ENCODE measurements at places on chromosomes 1 and 21.

DNA sequence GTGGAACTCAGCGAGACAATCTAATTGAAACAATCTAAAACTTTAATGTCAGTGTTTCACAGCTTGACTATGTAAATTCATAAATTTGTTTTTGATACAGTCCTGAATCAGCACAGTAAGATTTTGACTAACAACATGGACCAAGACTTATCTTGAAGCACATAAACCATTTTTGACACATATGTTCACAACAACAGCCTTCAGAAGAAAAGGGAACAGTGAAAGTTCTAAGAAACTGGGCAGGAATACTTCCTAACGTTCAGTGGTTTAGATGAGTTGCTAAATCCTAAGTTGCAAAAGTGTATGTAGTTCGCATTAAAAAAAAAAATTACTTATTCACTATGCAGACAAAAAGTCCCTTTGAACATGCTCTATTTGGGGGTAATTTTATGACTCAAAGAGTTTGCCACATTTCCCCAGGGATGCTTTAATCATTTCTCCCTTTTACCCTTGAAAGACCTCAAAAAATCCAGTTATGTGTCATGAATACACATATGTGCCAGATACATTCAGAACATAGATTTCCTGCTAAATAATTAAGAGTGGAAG lies 120.2 kb downstream of the MRPL39 start:
- DNase-seq: no peak

GRCh38 chr1:21861602-21862429 lies 49.8 kb downstream of the LDLRAD2 start:
- no peak for DNase-seq

DNA sequence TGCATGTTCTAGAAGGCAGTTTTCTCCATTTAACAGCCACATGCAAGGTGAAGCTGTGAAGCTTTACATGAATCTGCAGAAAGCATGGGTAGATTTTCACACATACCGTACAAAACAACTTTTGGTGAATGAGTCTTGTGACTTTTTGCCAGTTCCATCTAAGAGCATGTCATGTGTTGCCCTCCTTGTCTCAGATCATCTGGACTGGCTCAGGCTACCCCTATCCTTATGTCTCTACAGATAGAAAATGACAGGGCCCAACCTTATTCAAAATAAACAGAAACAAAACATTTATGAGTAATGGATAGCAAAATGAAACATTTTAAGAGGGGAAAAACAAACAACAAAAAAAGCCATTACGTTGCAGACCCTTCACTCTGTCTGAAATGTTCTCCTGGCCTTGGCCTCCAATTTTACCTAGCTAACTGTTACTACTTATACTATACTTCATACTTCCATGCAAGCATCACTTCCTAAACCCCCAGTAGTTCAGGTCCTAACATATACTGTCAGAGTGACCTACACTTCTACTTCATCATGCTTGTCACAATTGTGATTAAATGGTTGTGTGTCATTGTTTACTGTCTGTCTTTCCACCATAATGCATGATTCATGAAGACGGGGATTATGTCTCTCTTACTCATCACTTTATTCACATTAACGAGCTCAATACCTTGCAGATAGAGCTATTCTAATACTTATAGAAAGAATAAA lies 39.0 kb downstream of the LRRC8C start:
- no peak for DNase-seq

- DNase-seq: no peak
Measured at GRCh38 chr1:15330028-15330427, 79.7 kb upstream of the EFHD2 start.

DNA sequence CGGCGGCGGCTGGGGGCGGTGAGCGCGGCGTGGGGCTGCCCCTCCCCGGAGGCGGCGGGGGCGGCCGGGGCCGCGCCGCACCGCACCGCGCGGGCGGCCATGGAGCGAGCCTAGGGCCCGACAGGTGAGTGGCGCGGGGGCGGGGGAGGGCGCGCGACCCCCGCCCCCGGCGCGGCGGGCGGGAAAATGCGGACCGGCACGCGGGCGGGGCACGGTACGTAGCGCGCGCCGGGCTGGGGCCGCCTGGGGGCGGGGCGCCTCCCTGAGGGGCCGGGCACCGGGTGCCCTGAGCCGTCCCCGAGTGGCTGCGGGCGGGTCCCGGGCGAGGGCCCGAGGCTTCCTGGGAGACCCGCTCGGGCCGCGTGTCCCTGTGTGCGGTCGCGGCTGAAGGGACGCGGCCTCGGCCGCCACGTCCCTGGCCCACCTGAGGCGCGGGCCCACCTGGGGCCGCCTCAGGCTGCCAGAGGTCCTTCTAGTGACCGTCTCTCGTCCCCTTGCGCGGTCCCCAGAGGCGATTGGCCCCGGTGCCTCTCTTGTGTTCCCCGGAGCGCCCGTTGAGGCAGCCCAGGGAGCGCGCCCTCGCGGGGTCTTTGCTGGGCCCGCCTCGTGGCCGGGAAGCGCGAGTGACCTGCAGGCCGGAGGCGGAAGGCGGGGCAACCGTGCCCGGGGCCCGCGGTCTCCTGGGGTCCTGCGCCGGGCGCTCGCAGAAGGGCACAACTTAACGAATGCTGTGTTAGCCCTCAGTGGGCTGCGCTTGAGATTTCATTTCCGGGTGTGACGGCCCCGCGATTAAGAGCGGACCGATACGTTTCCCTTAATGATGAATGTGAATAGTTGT lies 500 bp downstream of the FAM20B start:
- DNase-seq: peak; percentile 75

GRCh38 chr1:53615101-53615500 lies 123.9 kb downstream of the GLIS1 start:
- DNase-seq: no peak

DNA sequence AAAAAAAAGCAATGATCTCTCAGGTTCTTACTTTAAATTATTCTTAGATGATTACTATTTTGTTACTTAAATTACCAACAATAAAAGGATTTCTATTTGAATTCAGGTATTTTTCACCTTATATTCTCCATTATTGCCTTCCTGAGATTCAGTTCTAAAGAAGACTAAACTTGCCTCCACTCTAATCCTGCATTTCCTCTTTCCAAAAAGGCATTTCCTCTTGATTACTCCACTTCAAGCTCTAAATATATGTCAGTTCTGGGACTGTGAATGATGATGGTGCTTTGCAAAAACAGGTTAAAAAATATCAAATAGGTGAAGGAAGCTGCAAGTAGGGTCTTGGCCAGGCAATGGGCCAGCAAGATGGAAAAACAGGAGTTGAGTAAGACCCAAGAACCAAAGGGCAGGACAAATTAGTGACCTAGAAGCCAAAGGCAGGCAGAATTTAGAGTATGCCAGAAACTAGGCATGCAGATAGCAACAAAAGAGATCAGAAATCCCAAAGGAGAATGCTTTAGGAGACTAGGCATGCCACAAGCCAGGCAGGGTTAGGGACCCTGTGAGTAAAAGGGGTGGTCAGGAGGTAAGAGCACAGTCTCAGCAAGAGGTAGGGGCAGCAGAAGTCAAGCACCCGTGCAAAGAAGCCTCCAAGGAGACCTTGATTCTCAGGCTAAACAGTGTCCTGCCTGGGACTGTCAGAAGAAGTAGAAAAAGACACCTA lies 11.3 kb upstream of the DIPK1A start:
- no peak for DNase-seq

GRCh38 chr1:47420547-47420946 lies 4.5 kb downstream of the FOXE3 start:
- no peak for DNase-seq

DNA sequence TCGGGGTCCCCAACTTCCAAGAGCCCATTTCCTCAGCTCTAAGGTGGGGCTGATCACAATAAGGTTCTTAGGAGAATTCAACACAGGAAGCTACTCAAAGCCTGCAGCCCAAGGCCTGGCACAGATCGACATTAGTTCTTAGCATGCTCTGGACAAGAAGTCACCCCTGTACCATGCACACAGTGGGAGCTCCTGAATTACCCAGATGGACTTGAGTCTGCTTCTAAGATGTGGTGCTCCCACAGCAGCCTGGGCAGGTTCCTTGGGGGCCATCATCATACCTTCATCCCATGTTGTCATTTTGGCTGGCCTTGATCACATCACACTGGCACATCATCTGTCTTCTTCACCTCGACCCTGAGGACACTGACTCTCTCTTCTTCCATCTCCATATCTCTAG lies 153.3 kb upstream of the VAMP3 start:
- no peak for DNase-seq

GRCh38 chr1:19804831-19805251 lies 5.1 kb upstream of the TMCO4 start:
- no peak for DNase-seq

DNA sequence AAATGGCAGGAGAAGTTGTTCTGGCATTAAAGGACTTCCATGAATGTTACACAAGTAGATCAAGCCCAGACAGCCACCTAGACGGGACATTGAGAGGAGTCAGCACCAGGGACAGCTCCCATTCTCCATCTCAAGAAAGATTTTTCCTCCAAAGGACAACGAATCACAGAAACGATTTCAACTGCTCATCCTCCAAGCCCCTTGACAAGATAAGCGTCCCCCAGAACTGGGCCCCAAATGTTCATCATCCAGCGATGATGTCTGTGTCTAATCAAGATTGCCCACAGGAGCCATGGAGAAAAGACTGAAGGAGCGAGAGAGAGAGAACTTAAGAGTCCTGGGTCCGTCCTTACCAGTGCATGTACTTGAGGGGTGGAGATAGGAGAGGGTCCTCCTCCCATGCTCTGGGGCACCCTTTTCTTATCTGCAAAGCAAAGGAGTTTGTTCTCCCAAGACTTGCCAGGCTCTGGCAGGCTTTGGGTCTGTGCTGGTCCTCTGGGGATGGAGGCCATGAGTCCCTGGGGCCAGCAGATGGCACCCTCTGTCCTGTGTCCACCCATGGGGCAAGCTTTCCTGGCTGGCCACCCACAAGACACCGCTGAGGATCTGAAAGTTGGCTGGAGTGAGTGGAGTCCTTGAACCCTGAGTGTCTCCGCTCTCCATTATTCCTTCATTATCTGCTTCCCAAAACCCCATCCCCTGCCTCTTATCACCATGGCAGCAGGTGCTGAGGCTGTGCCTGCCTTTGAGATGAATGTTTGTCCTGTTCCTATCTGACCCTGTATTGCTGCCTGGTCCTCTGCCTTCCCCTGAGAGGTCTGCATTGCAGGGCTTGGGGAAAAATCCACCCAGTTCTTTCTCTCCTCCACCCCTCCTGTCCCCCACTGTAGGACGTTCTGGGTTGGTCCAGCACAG lies 164.6 kb downstream of the ACTL8 start:
- no peak for DNase-seq

DNA sequence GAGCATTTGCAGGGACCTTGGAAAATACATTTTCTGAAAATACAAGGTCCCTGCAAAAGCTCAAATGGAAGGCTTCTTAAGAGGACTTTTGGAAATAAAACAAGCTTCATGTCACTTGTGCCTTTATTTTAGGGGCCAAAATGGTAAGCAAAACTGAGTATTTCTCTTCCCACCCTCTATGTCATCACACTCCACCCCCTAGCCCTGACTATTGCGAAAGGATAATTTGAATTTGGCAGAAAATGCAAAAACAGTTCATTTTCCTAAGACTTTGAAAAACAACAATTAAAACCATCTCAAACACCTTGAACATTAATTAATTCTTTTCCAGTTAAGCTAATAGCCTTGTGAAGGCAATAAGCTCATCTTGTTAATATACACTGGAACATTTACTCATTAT lies 201.7 kb downstream of the TM2D1 start:
- DNase-seq: no peak

All from SK-N-DZ (cell line).